ENCODE measurements at places on chromosomes 11 and 22.

GRCh38 chr11:3148255-3148989, 16.7 kb downstream of the OSBPL5 start:
- no peak for DNase-seq

DNA sequence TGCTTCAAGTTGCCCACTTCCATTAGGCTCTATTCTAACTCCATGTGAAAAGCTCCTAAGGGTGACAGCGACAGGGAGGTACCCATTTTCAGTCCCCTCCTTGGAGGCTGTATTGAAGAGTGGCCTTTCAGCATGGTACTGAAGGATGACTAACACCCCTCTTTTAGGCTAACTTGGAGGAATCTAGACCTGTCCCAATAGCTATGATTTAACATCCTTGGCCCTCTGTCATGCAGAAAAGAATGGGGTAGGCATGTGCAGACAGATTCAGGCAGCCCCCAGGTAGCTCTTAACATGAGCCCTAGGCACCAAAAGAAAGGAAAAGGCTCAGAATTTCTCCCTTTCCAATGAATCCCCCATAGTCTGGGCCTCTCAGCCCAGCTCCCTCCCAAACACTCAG, 89.3 kb upstream of the AMOTL1 start:
- DNase-seq, result no peak

GRCh38 chr11:130776061-130776419, 140.2 kb downstream of the SNX19 start:
- DNase-seq, result no peak

DNA sequence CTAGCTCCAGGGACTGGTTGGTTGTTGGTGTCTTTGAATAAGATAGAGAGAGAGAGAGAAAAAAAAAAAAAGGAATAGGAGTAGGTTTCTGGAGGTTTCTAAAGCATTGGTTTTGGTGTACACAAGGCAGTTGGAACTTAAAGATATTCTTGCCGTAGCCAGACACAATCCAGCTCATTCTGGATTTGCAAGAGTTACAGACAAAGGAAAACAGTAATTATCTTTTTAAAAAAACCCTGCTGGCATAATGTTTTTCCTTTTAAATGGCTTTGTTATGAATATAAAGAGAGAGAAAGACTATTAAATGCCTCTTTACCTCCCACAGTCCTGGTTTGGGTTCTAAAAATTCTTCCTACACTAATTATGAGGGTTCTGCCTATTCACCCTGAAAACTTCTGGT, 120.4 kb upstream of the RAG2 start:
- no peak for DNase-seq

GRCh38 chr11:1573077-1573902, 1.2 kb upstream of the DUSP8 start:
- no peak for DNase-seq

DNA sequence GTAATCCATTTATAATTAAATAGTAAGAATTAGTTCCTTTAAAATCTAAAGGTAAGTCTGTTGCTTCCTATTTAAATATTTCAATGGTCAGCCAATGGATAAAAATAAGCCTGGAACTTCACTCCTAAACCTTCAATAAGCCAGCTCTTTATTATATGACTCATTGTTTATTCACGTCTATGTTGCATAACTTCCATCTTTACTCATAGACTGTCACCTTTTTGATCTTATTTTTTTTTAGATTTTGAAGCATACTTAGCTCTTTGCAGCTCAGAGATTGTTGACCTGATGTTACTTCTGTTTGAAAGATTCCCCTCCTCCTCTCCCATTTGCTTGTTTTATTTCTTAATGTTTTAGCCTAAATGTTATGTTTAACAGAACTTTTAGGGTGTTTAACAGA, 1571.2 kb upstream of the RAG2 start:
- DNase-seq, result no peak

DNA sequence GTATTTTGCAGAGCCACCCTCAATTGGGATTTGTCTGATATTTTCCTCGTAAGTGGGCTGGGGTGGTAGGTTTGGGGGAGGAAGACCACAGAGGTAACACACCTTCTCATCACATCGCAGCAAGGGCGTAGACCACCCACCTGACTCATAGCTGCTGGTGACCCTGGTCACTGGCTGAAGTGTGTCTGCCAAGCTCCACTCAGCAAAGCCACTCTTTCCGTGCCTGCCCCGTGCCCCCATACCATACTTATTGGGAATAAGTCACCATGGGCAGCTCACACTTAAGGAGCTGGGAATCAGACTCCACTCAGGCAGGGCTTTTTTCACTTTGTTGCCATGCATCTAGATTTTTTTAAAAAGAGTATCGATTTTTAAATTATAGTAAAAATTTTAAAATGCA, 111.6 kb downstream of the PHF21B start:
- no peak for DNase-seq

- no peak for DNase-seq
Measured at GRCh38 chr11:44754876-44755555, 28.3 kb downstream of the TSPAN18 start.

DNA sequence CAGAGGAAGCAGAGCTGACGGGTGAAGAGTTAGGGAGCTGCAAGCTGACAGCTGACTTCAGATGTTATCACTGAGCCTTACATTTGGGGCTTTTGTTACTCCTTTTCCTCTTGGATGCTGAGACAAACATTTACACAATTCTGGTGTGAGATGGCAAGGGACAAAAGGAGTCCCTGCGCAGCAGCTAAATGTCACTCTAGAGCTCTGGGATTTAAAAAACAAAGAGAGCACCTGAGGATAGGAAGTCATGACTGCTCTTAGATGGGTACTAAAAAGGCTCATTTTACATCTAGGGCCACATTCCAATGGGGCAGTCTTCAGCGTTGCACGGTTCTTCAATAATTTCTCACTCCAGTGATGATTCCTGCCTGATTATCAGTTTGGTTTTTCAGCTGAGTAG, 204.5 kb downstream of the RAB38 start:
- no peak for DNase-seq

- no peak for DNase-seq
Measured at GRCh38 chr22:50513175-50513574, 5.2 kb downstream of the NCAPH2 start.

- no peak for DNase-seq
Measured at GRCh38 chr11:64503186-64503753, 87.8 kb upstream of the SLC22A12 start.

DNA sequence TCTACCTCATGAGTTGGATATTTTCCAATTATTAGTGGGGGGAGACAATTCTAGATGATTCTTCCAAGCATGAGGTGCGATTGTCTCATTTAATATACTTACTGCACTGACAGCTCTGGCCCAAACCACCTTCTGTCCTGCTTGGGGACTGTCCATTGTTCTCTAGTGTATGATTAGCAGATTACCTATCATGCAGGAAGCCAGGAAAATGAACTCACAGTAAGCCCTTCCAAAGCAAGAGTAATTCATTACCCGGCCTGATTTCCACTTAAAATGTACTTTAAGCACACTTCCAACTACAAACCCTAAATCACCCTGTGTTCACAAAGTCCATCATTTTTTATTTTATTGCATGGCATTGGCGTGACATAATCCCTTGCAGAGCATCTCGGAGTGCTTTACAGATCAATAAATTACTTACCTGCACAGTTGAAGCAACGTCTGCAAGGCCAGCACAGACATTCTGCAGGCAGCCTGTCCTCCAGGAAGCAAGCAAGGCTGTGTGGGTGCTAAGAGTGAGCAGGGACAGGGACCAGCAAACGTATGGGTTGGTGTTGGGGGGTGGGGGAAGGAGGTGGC, 838.2 kb downstream of the NTM start:
- DNase-seq, result no peak
